ENCODE measurements at places on chromosomes 7 and 10.

DNA sequence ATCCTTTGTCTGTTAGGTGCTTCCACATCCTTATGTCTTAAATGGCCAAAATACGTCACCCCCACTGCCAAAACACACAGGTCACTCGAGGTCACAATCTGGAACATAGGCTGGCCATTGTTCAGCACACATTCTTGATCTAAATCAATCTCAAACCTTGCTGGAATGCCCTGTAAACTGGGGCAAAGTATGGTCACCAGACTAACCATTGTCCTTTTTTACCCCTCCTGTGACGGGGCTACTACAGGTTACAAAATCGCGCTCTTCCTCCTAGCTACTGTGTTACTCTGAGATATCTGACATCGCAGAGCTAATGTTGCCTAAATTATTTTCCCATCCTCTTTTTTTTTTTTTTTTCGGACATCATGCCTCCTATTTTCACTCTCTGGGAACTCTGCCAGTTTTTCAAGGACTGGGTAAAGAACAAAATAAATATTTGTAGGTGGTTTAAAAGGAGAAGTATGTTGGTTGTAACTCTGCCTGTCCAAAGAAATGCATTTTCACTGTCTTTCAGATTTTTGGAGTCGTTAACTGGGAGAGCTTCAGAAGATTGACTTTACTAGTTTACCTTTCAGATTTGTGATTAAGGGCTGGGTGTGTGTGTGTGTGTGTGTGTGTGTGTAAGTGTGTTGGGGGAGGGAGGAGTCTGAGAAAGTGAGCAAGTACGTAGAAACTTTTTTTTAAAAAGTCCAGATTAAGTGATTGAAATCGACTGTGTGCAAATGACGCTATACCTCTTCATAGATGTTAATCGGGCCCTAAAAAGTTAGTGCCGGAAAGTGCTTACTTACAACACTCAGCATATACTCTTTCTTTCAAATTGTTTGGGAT, 942 bp upstream of the KIAA1217 start:
- H3K4me1 ChIP-seq: peaks cover 5% of the 10 kb centered on the region
- peaks cover 14% of the 10 kb centered on the region for H3K27me3 ChIP-seq
- H3K27ac ChIP-seq: no peak overlapping the region

DNA sequence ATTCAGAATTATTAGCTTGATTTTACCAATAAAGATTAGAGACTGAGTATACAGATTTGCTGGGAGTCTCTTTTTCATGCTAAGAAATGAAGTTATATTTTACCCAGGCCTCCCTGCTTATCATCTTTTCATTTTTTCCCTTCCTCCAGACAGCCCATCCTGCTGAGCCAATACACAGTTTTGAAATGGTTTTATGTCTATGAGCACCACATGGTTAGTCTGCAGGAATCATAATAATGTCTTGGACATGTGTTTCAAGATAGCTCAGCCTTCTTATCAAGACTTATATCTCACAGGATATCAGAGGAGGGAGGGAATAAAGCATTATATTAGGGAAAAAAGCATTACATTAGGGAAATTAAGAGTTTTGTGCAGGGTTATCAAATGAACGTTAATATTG, 157.1 kb downstream of the EXOC4 start:
- no peak for DNase-seq
- no peak overlapping the region for H3K27ac ChIP-seq
- H3K36me3 ChIP-seq: no peaks in the 10 kb centered on the region
- no peak overlapping the region for H3K4me3 ChIP-seq
- no peaks in the 10 kb centered on the region for H3K27me3 ChIP-seq
- no peaks in the 10 kb centered on the region for H3K4me1 ChIP-seq

DNA sequence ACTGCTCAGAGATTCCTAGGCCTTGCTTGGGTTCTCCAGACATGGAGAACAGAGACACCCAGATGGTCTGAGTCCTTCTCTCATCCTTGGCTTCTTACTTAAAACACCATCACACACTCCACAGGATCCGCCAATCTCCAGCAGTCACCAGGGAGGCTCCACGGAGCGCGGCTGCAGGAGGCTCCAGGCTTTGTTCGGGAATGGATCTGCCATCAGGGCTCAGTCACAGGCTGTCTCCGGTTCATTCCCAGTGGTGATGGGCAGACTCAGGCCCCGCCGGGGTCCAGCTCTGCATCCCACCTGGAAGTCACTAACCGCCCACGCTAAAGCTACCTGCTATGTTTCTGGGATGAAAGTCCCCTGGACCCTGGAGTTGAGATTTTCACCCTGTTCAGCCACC, 312.9 kb downstream of the TCERG1L start:
- no peaks in the 10 kb centered on the region for H3K4me1 ChIP-seq
- H3K36me3 ChIP-seq: no peaks in the 10 kb centered on the region
- no peak for DNase-seq
- H3K4me3 ChIP-seq: no peak overlapping the region

DNA sequence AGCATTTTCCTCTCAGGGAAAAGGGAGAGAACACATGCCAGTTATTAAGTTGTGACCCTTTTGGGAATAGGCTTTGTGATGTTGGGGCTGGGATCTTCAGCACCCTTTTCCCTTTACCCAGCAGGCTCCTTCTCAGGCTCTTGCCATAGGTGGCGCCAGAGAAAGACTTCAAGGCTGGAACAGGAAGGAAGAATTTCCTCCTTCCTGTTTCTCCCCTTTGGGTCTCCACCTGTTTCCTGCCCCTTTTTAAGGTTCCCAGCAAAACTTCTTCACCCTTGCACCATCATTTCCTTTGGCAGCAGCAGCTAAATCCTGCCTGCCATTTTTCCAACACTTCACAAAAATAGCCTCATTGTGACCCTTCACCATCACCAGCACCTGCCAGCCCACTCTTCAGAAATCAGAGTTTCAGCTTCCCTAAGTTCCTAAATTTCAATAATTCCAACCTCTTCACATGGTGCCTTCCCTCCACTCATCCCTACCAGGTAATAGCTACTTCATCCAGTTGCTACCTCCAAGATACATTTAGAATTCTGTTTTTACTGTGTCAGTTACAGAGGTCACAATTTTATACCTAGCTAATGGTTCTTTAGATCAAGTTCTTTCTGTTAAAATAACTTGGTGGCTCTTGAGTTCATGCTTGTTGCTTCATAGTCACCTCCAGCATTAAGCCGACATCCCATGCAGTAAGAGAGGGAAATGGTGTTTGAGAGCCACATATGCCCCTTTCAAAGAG, 22.4 kb upstream of the FOXK1 start:
- no peaks in the 10 kb centered on the region for H3K36me3 ChIP-seq
- no peaks in the 10 kb centered on the region for H3K27me3 ChIP-seq
- H3K27ac ChIP-seq: no peak overlapping the region
- H3K4me3 ChIP-seq: no peak overlapping the region
- H3K4me1 ChIP-seq: no peaks in the 10 kb centered on the region
- no peak for DNase-seq

GRCh38 chr10:24622781-24623301, 100.8 kb downstream of the ARHGAP21 start:
- peak; percentile 75 for DNase-seq
- H3K4me1 ChIP-seq: peaks cover 7% of the 10 kb centered on the region
- no peak overlapping the region for H3K27ac ChIP-seq
- H3K27me3 ChIP-seq: no peaks in the 10 kb centered on the region
- H3K36me3 ChIP-seq: no peaks in the 10 kb centered on the region

DNA sequence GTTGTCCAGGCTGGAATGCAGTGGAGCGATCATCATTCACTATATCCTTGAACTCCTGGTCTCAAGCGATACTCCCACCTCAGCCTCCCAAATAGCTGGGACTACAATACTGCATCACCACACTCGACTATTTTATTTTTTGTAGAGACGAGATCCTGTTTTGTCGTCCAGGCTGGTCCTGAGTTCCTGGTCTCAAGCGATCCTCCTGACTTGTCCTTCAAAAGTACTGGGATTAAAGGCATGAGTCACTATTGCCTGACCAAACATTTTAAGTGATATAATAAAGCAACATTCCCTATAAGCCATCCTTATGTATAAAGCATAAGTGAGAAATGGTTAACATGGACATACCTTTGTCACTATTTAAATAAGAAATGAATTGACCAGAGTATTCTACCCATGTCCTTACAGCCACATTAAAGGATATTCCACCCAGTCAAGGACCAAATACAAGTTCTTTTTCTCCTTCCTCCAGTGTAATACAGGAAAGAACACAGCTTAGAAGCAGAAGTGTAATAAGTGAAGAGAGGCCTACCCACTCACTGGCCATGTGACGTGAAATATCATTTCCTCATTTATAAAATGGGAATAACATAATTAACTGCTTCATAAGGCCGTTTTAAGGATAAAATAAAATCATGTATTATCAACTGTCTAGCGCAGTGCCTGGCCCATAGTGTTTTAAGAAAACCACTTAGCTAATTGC, 82.0 kb downstream of the DOCK4 start:
- H3K4me1 ChIP-seq: no peaks in the 10 kb centered on the region
- DNase-seq: no peak
- no peak overlapping the region for H3K27ac ChIP-seq
- H3K27me3 ChIP-seq: no peaks in the 10 kb centered on the region

- no peaks in the 10 kb centered on the region for H3K27me3 ChIP-seq
- H3K36me3 ChIP-seq: no peaks in the 10 kb centered on the region
- H3K27ac ChIP-seq: no peak overlapping the region
These were observed 89.2 kb downstream of the SPAG6 start for GRCh38 chr10:22434521-22434920.

DNA sequence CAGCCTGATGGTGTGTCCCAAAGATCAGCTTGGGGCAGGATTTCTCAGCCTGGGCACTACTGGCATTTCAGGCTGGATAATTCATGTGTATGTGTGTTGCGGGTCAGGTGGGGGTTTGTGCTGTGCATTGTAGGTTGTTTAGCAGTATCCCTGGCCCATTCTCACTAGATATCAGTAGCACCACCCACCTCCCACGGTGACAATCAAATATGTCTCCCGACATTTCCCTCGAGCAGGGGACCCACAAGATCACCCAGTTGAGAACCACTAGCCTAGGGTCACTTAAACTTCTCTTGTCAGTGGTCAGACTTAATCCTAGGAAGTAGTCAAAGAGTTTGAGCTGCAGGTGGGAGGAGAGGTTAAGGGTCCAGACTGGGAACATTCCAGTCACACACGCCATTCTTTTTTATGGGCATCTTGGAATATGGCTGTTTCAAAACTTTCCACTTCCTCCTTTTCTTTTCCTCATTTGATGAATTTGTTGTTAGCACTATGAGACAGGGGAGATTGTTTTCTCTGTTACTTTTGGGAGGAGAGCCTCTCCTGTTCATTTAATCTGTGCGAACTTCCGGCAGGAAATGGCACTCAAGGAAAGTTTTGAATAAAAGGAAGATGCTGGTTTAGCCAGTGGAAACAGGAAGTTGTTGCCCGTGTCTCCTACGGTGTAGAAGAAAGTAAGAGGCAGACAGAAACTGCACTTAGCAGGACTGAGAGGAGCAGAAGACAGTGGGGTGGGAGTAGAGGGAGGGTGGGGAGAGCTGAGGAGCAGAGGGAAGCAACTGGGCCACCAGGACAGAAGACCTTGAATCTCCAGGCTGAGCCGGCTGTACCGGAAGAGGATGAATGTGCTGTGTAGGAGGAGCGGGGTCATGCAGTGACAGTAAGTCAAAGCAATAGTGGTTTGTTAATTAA, 17.6 kb upstream of the EXOC6 start:
- no peaks in the 10 kb centered on the region for H3K36me3 ChIP-seq
- no peak overlapping the region for H3K27ac ChIP-seq
- peak overlapping the region; percentile 50 for H3K4me3 ChIP-seq
- H3K4me1 ChIP-seq: no peaks in the 10 kb centered on the region
- H3K27me3 ChIP-seq: no peaks in the 10 kb centered on the region

GRCh38 chr10:38174336-38174735, 80.2 kb downstream of the ZNF37A start:
- H3K4me3 ChIP-seq: no peak overlapping the region
- H3K27me3 ChIP-seq: no peaks in the 10 kb centered on the region
- no peaks in the 10 kb centered on the region for H3K36me3 ChIP-seq
- no peaks in the 10 kb centered on the region for H3K4me1 ChIP-seq
- H3K27ac ChIP-seq: no peak overlapping the region

DNA sequence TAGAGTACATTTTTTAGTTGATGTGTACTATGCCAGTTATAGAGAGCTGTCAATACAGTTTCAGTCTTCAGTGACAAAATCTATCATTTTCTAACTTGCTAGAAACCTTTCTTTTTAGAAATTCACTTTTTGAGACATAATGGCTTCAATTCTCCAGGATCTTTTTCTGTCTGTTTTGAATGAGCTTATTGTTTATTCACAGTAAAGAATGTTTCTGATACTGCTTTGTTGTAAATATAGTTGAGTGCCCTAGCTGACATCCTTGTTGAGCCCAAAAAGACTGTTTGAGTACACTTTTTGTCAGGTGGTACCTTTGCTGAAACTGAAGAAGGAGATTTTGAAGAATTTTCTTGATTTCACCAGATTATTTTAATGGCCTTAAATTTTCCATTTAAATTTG, 139.9 kb downstream of the PPP1R9A start:
- no peaks in the 10 kb centered on the region for H3K36me3 ChIP-seq
- H3K4me3 ChIP-seq: no peak overlapping the region
- no peak for DNase-seq
- H3K27ac ChIP-seq: no peak overlapping the region
- H3K27me3 ChIP-seq: no peaks in the 10 kb centered on the region
